Spleen (tissue), 13 donors: ENCODE measurements at places on chromosomes 11 and 22. TPM values are rescaled to one million over a fixed set of nuclear protein-coding genes. Genes with fewer than 3 reads are reported as not detected.

The A4GALT gene
- polyA plus RNA-seq, result 22.1 TPM

The KRTAP5-8 gene
- 0.09 TPM for polyA plus RNA-seq

The POU2F3 gene
- 0.16 TPM for polyA plus RNA-seq

The CTSW gene
- 5.6 TPM for polyA plus RNA-seq

The RASL10A gene
- 6.1 TPM for polyA plus RNA-seq
